Adrenal gland (tissue), 19 donors: ENCODE measurements at places on chromosomes 11 and 22. TPM values are rescaled to one million over a fixed set of nuclear protein-coding genes. Genes with fewer than 3 reads are reported as not detected.

The KBTBD3 gene
- 13.3 TPM for total RNA-seq

DNA sequence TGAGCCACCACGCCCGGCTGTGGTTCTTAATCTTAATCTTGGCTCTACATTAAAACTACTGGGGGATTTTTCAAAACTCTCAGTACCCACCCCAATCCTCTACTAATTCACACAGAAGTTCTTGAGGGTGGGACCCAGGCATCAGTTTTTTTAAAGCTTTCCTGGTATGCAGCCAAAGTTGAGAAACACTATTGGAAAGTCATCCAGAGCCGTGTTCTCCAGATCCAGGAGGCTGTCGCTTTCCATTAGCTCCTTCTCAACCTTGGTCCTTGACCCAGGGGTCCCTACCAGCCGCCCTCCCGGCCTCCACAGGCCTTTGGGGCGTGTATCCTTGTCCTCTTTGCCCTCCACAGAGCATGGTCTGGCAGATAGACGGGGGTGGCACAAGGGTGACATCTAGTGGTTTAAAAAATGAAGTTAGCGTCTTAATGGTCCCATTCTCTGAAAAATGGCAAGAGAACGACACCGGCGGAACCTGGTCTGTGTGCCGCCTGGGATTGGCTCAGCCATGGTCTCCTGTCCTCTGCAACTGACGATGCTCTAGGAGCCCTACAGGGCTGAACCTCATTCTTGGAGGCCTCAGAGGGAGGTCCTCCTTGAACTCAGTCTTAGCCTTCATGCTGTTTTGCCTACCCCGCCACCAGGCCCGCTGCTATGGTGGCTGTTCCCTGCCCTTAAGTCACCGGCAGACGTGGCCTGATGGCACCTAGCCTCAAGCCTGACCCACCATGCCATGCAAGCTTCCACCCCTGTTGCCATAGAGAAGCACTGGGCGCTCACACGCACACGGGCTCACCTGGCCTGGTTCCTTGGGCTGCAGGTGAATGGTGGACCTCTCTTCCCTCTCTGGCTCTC lies 152.0 kb upstream of the SYN3 start:
- H3K36me3 ChIP-seq, result no peaks in the 10 kb centered on the region
- peak; percentile 29 for DNase-seq
- peaks cover 8% of the 10 kb centered on the region for H3K27me3 ChIP-seq
- no peak overlapping the region for H3K27ac ChIP-seq
- no peak overlapping the region for H3K4me3 ChIP-seq

DNA sequence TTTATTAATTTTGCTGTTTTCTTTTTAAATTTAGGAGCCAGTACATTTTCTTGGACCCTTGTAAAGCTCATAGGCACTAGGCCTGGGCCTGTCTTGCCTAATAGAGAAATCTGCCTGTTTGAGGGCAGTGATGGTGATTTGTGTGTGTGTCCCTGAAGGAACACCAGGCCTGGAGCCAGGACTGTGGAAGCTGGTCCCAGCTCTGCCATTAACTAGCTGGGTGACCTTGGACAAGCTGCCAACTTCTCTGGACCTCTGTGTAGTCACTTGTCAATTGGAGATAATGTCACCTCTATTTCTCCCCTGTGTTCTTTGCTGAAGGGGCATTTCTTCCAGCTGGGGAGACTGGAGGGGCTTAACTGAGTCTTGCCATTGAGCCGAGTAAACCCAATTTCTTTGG lies 16.0 kb upstream of the FTH1 start:
- no peak overlapping the region for H3K4me3 ChIP-seq
- peaks cover 13% of the 10 kb centered on the region for H3K4me1 ChIP-seq
- H3K27me3 ChIP-seq, result no peaks in the 10 kb centered on the region
- no peaks in the 10 kb centered on the region for H3K36me3 ChIP-seq
- no peak overlapping the region for H3K27ac ChIP-seq

DNA sequence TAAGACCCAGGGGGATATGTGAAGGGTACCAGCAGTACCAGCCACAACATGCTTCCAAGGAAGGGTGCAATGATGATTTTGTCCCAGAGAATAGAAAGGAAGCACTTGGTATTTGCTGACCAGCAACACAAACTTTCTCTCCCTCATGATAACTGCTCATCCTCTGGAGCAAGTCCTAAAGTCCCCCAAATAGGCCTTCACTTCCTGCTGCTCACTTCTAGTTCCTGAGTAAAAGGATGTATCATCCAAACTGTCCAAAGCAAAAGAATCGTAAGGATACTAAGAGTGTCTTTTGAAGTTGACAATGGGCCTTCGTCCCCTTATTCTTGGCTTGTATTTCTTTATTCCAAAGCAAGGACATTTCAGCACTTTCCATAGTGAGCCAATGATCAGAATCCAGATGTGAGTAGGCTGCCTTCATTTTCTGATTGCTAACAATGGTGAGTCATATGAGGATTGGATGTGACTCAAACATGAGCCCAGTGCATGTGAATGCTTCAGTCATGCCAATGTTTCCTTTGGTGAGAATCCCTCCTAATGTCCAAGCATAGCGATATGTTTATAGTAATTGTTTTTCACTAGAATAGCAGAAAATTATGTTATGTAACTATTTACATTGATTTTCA lies 243.4 kb upstream of the POU2AF2 start:
- no peak overlapping the region for H3K4me3 ChIP-seq
- H3K36me3 ChIP-seq, result no peaks in the 10 kb centered on the region
- no peaks in the 10 kb centered on the region for H3K27me3 ChIP-seq
- H3K27ac ChIP-seq, result no peak overlapping the region

DNA sequence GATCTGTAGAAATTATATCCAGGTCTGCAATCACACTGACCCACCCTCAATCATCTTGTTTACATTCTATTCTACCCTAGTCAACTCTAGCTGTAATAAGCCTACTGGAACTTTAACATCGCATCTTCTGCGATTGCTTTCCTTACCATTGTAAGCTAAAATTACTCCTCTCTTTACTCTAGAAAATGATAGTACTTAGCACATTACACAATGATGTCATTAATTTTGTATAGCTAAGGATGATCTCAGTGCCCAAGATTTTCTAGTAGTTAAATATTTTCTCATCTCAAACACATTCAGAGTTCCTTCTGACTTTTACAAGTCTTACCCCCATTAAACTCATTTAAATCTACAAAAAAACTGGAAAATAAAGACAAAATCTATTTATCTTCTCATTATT lies 39.6 kb upstream of the CTSC start:
- H3K4me1 ChIP-seq, result no peaks in the 10 kb centered on the region
- no peak overlapping the region for H3K27ac ChIP-seq
- DNase-seq, result no peak
- no peaks in the 10 kb centered on the region for H3K27me3 ChIP-seq
- no peaks in the 10 kb centered on the region for H3K36me3 ChIP-seq

- H3K4me1 ChIP-seq, result peaks cover 9% of the 10 kb centered on the region
- H3K27ac ChIP-seq, result no peak overlapping the region
- no peaks in the 10 kb centered on the region for H3K36me3 ChIP-seq
- H3K4me3 ChIP-seq, result no peak overlapping the region
- DNase-seq, result no peak
Observed at GRCh38 chr11:16609769-16610168, 128.7 kb upstream of the C11orf58 start.
